ENCODE measurements at places on chromosomes 1 and 21.

- DNase-seq, result no peak
Measured at GRCh38 chr1:186841599-186841998, 12.8 kb downstream of the PLA2G4A start.

DNA sequence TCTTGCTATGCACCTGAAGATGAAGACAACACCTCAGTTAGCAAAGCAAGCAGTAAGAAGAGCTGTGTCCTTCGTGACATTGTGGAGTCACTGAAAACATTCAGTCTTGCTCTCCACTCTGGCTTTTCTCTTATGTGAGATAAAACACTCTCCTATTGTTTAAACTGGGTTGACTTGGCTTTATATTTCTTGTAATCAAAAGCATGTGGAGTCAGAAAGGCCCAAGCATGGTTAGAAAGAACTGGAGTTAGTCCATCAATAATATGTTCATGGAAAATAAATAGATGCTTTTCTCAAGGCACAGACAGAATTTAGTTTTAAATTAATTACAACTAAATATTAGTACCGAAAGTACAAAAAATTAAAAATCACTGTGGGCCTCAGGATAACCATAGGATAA lies 61.7 kb downstream of the UBE2U start:
- no peak for DNase-seq

GRCh38 chr1:67748630-67749029 lies 63.6 kb downstream of the GADD45A start:
- peak; percentile 72 for DNase-seq

DNA sequence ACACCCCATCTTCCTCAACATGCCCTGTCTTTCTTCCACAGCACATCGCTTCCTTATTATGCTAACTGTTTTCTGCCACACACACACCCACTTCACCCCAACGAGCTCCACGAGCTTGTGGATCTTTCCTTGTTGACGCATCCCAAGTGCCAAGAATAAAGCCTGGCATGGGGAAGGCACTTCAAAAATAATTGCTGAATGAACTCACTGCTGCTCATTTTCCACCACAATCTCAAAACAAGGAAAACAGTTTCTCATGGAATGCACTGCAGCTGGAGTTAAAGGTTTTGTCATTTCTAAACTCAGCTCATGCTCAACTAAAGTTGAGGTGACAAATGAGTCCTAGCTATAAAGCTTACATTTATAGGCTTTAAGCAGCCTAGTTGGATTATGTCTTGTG lies 86.0 kb downstream of the TIAM1 start:
- DNase-seq, result peak; percentile 7

- DNase-seq, result peak; percentile 7
Measured at GRCh38 chr1:163570071-163570470, 248.3 kb downstream of the NUF2 start.

GRCh38 chr1:212232090-212232489 lies 53.1 kb upstream of the PPP2R5A start:
- DNase-seq, result no peak

- no peak for DNase-seq
Measured at GRCh38 chr1:9303916-9304315, 11.2 kb downstream of the SPSB1 start.

GRCh38 chr1:11850156-11850555 lies 2.6 kb upstream of the NPPA start:
- no peak for DNase-seq

GRCh38 chr1:235402457-235403200 lies 35.4 kb downstream of the TBCE start:
- no peak for DNase-seq

GRCh38 chr1:17950728-17951127 lies 156.9 kb upstream of the IGSF21 start:
- DNase-seq, result no peak

DNA sequence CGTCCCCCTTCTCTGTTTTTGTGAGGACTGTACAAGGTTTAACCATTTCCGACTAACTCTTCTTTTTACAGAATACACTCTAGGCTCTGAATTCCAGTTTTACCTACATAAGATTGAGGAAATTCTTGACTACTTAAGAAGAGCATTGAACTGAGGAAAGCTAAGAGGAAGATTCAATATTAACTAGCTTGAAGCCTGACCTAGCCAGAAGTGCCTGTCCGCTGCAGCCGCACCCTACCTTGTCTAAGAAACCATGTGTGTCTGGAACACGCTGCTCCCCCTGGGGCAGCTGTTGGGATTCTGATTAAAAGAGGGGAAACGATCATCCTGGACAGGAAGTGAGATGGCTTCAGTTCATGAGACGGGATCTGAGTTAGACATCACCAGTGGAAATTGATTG lies 28.9 kb downstream of the CA6 start:
- DNase-seq, result no peak

- no peak for DNase-seq
Measured at GRCh38 chr1:63704443-63704842, 69.4 kb upstream of the ROR1 start.

DNA sequence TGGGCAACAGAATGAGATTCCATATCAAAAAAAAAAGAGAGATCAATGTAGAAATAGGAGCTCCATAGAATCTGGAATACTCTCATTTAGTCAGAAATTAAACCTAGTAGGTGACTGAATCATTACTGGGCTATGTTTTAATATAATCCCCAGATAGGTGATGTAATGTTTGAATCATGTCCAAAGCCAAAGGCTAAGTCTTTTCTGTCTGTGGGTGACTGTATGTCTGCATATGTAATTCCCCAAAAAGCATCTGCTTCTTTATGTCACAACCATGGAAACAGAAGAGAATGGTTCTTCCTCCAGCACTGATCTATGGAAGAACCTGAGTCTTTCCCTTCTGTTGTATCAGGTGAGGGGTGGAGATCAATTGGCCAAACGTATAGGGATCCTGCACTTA lies 5.8 kb downstream of the LAMC2 start:
- DNase-seq, result peak; percentile 91

- peak; percentile 78 for DNase-seq
Measured at GRCh38 chr1:216600730-216601609, 122.3 kb downstream of the ESRRG start.
